ENCODE measurements at places on chromosomes 7 and 10.

GRCh38 chr7:67380858-67381257, 384.2 kb downstream of the TYW1 start:
- DNase-seq, result no peak

DNA sequence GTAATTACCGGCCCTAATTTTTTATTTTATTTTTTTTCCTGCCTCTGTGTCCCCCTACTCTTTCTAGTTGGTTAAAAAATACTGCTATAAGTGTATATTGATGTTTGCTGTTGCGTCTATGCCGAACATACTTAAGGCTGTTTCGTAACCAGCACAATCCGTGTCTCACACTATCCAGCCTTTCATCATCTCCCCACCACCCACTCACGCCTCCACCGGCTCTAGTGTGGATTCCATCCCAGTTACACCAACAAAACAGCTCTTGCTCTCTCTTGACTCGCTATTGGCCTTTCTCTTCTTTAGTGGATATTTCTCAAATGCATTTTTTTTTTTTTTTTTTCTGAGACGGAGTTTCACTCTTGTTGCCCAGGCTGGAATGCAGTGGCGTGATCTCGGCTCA, 70.1 kb upstream of the CAMK1D start:
- DNase-seq, result no peak

DNA sequence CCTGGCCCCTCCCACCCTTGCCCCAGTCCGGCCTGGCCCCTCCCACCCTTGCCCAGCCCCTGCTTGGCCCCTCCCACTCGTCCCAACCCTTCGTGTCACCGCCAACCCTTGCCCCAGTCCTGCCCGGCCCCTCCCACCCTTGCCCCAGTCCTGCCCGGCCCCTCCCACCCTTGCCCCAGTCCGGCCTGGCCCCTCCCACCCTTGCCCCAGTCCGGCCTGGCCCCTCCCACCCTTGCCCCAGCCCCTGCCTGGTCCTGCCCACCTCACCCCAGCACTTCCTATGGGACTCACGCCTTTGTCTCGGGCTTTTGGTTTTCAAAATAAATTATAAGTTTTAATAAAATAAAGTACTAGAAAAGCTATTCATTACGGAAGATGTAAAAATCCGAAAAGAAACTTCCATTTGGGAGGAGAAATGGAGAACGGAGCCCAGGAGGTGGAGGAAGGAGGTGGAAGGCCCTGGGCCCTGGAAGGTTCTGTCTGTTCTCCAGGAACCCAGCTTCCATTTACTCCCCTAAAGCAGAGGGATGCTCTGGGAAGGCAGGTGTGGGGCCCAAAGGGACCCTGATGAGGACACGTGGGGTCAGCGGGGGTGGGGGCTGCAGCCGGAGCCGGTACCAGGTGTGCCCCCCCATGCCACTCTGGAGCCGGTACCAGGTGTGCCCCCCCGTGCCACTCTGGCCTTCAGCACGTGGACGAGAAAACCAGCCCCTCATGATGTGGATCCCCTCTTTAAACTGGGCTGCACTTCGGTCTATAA, 52.2 kb downstream of the PWWP2B start:
- DNase-seq, result no peak

DNA sequence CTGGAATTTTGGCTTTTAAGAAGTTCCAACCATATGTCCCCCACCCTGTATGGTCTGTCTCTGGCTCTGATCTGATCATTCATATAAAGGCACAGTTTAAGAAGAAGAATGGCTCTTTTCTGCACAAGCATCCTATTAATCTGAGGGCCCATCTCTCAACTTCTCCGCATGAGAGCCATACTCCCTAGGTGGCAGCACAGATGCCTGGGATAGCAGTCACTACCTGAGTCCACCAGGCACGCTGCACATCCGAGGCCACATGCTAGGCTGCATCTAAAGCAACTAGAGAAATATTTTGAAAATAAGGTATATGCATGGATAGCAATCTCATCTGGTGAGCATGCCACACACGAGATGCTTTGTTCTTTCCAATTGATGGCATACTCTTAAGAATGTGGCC, 565.5 kb downstream of the PARD3 start:
- no peak for DNase-seq

GRCh38 chr7:1671594-1672451, 1.7 kb downstream of the ELFN1 start:
- DNase-seq, result no peak

GRCh38 chr7:40516376-40516775, 381.6 kb downstream of the SUGCT start:
- no peak for DNase-seq

DNA sequence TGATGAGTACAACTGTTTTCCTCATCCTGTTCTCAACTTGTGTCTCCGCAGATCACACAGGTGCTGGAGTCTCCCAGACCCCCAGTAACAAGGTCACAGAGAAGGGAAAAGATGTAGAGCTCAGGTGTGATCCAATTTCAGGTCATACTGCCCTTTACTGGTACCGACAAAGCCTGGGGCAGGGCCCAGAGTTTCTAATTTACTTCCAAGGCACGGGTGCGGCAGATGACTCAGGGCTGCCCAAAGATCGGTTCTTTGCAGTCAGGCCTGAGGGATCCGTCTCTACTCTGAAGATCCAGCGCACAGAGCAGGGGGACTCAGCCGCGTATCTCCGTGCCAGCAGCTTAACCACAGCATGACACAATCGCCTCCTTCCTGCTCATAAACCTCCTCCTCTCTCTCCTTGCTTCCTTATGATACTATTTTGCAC, 126.7 kb upstream of the PRSS58 start:
- DNase-seq, result no peak

- no peak for DNase-seq
Measured at GRCh38 chr10:44888886-44889285, 22.3 kb upstream of the TMEM72 start.

DNA sequence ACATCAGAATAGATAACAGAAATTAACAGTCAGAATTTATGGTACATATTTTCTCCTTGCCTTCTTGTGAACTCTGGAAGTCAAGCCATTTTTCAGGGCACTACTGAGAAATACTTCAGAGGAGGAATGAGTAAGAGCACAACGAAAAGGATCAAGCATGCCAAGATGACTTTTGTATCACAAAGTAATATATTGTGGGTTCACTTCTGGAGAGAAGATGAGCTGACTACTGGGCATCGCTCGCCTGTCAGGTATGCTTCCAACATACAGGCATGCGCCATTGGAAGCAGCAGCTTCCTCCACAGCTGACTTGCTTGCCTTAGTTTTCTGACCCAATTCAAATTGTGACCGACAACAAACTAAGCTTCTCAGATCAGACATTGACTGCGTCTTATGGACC, 137.3 kb downstream of the VTI1A start:
- DNase-seq, result no peak

- DNase-seq, result no peak
Measured at GRCh38 chr10:16648366-16648765, 126.7 kb upstream of the C1QL3 start.

DNA sequence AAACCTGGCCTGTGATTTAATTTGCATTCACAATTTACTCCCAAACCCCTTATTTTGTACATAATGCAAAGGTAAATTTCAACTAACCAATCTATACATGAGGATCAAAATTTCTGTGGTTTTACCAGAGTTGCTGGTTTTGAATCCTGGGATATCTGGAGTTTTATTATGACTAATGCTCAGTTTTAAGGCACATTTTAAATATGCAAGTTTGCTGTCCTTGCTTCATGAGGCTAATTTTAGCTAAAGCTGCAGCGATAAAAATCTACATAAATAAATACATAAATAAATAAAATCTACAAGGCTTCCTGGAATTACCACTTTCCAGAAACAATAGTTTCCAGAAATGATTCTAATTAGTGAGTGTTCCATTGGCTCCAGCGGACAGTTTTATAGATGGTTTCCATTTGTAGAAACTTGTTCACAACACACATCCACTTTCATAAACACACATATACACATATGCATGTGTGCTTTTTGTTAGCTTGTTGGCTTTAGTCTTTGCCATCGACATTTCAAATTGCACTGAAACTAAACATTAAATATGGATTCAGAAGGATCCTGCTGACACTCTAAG, 339.5 kb upstream of the NRP1 start:
- no peak for DNase-seq

GRCh38 chr10:43943119-43943817, 294.6 kb upstream of the ZNF32 start:
- DNase-seq, result no peak

- no peak for DNase-seq
Measured at GRCh38 chr7:12646139-12646538, 41.3 kb upstream of the ARL4A start.

GRCh38 chr7:155206318-155207020, 91.2 kb upstream of the INSIG1 start:
- peak; percentile 76 for DNase-seq

DNA sequence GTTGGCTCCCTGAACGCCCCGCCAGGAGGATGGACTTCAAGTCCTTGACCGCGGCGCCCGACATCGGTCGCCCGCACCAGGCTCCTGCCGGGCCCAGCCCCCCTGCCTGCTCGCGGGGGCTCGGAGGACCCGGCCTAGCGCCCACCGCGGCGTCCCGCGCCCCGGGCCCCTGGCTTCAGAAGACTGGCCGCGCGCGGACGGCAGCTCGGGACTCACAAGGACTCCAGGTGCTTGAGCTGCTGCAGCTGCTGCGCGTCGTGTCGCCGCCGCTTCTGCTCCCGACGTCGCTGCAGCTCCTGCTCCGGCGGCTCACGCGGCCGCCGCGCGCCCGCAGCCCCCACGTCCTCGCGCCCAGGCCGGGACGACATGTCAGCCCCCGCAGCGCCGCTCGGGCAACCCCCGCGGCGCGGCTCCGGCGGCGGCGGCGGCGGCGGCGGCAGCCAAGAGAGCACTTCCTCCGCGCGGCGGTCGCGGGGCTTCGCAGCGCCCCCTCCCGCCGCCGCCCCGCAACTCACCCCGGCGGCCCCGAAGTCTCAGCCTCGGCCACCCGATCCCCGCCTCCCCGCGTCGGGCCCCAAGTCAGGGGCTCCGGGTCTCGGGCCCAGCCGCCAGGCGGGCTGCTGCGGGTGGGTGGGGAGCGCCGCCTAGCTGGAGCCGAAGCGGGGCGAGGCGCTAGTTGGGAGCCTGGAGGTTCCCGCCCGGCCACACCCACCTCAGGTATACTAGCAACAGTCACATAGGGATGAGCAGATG, at the start of gene RP9:
TSS of gene RP9 (minus strand) at position 400 of the 753 bp plus-strand sequence. CDS start at position 368, 32 bp downstream.
- DNase-seq, result peak; percentile 78

DNA sequence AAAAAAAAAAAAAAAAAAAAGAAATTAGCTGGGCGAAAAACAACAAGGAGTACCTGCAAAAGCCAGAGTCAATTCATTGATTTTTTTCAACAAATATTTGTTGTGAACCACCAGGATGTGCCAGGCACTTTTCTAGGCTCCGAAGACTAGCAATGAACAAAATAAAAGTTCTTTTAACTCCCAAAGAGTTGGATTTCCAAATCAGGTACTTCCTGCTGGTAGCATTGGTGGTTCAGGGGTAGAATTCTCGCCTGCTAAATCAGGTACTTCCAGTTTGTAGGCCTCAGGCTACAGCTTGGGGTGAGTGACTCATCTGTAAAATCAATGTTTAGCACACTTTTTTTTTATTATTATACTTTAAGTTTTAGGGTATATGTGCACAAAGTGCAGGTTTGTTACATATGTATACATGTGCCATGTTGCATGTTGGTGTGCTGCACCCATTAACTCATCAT, 10.9 kb downstream of the PPA1 start:
- DNase-seq, result no peak

DNA sequence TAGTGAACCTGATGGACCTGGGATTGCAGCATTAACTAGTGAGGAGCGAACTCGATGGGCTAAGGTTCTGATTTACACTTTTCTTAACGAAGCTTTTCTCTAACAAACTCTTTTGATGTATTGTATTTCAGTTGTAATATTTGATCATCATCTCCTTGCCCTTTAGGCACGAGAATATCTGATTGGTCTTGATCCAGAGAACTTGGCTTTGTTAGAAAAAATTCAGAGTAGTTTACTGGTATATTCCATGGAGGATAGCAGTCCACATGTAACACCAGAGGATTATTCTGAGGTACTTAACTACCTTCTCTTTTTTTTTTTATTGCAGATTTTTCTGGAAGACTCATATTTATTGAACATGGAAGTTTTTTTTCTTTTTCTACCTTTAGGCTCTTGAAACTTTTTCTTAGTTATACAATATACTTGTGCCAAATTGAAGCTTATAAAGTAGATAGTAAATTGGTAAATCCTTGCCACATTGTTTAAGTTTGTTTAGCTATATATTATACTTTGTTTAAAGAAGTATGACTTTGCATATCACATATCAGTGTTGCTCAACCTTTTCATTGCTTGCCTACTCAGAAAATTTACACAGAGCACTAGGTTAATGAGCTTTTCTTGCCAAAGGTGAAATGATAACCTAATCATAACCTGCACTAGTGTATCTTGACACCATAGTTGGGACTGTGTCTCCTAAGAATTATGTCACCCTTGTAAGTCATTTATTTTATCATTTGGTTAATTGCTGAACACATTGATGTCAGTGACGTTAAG, 30.4 kb downstream of the CROT start:
- no peak for DNase-seq

DNA sequence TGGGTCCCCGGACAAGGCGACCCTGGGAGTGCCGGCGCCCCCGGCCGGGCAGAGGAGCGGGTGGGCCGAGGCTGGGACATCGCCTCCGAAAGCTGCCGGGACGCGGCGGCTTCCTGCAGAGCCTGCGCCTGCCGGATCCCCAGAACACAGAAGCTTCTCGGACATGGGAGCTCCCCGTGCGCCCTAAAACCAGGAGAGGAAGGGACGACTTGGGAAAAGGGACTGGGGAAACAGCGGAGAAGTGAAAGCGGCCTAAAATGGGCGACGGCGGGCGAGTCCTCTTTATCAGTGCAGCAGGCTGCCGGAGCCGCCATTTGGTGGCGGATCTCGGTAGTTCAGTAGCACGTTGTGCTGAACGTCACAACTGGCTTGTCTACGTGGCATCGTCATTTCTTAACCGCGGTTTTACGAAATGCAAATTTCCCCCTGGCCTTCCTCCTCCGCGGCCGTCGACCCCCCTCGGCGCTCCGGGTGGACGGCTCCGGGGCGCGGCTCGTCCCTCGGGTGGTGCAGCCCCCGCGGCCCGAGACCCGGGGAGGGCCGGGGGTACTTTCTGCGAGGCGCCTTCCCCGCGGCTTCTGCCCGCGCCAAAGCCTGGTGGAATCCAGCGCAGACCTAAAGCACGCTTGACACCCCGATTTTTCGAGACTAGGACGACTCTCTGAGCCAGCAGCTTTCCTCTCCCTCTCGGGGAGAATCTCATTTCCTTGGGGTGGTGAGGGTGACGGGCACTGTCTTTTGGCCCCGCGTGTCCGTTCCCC, 9.9 kb upstream of the SPAG6 start:
- peak; percentile 66 for DNase-seq

GRCh38 chr10:132697578-132698200, 88.3 kb downstream of the NKX6-2 start:
- DNase-seq, result peak; percentile 22

- no peak for DNase-seq
Measured at GRCh38 chr10:132229096-132229495, 42.3 kb downstream of the DPYSL4 start.

DNA sequence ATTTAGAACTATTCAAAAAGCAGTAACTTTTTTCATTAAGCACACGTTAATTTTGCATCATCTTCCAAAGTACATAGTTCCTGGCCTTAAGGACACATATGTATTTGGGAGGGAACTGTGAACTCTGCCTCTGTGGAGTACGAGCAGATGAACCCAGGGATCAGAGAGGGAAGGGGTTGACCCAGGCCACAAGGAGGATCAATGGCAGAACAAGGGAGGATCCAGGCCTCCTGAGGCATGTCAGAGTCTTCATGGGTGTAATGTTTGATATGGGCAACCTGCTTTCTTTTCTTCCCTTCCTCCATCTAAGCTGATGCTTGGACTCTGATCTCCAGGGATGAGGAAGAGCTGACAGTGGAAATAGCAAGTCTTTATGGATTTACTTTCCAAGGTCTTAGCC, 164.0 kb downstream of the SH2D4B start:
- no peak for DNase-seq

GRCh38 chr10:132239126-132240031, 52.6 kb downstream of the DPYSL4 start:
- no peak for DNase-seq

Measured in CD8-positive, alpha-beta memory T cell (primary cell).